Activated B cell treated with CpG ODN at 0.5 μM for 24 hours (primary cell): ENCODE measurements at places on chromosomes 2 and 18.
A peak's percentile ranks its signal among the peaks of the same experiment; 100 is the strongest.

DNA sequence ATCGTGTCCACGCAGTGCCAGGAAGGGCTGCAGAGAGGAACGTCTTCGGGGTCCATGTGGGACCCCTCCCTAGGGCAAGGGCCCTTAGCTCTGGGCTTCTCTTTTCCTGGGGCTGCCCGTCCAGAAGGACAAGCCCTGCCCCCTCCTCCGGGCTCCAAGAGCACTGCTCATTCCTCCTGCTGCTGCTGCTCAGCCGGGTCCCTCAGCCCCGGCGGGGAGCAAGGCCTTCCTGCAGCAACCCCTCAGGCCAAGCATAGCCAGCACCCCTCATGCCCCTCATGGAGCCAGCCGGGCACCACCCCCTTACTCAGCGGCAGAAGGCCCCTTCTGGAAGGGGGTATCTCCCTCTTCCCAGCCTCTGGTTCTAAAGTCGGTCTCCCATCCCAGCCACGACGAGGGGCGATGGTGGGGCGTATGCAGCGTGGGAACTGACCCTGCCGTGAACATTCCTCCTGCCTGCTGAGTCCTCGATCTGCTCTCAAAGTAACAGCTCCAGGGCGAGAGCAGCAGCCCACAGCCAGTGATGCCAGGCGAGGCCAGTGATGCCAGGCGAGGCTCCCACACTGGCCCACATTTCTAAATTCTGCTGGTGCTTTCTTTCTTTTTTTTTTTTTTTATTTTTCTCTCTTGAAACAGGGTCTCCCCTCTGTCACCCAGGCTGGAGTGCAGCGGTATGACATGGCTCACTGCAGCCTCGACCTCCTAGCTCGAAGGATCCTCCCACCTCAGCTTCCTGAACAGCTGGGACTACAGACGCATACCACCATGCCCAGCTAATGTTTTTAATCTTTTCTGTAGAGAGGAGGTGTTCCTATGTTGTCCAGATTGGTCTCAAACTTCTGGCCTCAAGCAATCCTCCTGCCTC, 99.7 kb downstream of the HDAC4 start:
- DNase-seq, result no peak

GRCh38 chr18:76441668-76442412, 53.2 kb downstream of the ZNF516 start:
- no peak for DNase-seq

DNA sequence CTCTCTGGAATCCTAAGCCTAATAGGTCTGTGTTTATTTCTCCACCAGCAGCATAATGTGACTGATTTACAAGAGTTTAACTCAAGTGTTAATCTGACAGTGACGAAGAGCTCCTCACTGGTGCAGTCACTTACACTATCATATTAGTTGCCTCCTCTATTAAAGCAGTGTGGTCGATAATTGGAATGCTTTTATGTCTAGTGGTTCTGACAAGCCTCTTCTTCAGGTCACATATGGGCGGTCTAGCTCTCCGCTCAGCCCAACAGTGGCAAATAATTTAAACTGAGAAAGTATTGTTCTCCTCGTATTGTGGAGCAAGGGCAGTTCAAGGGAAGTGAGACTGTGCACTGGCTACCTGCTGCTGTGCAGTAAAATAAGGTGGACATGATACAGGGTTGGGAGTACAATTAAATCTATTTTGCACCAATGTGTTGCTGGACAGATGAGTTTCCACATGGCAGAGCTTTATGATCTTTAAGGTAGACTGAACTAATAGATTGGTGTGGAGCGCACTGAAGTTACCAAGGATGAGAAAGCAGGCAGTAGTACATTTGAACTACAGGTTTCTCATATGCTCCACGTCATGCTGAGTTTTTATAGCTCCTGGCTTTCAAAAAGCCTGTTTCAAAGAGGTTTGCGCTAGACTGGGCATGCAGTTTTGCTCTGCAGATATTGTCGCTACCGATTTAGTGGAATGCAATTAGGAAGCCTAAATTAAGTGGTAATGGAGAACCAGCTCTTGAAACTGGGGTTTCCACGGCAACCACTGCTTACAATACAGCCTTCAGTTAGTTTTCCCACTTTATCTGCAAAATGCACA, 151.7 kb upstream of the POU3F3 start:
- DNase-seq, result no peak

DNA sequence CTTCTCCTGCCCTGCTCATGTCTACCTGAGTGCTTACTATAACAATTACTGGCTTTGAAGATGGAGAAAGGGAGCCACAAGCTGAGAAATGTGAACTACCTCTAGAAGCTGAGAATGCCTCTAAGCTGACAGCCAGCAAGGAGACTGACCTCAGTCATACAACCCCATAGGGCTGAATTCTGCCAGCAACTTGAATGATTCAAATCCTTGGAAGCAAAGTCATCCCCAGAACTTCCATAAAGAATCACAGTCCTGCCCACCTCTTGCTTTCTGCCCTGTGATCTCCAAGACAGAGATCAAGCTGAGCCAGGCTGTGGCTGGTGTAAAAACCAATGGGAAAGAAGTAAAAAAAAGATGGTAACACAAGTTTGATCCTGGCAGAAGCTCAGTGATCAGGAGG, 288.2 kb upstream of the SPHKAP start:
- no peak for DNase-seq

DNA sequence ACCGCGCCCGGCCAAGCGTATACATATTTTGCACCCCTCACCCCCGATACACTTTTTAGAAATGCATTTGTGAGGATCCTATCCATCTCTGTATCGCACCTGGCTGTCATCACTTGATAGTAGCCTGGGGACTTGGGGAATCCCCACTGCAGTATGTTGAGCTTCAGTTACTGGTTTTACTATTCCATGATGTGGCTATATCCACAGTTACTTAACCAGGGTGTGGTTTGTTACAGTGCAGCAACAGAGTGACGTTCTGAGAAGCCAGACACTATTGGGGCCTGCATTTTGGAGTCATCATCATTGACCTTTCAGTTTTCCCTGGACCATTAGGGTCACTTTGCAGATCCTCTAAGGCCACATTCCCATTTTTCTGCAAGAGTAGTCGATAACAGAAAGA, 212.7 kb downstream of the AGAP1 start:
- no peak for DNase-seq

- DNase-seq, result peak; percentile 76
These were observed 53.8 kb upstream of the RBM44 start for GRCh38 chr2:237744613-237745249.

DNA sequence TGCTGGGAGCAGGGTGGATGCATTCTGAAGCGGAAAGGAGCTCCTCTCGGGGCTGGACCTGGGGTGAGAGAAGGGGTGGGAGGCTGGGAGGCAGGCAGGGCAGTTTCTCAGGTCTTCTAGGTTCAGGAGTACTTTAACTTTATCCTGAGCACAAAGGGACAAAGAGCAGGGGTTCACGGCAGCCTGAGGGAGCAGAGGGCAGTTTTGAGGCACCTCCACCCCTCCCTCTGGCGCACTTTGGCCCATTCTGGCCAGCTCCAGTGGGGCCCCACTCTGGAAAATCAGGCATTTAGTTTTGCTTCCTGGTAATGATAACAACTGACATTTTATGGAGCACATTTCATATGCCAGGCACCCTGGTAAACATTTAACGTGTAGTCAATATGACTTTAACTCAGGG, 14.3 kb downstream of the B3GNT7 start:
- DNase-seq, result no peak

DNA sequence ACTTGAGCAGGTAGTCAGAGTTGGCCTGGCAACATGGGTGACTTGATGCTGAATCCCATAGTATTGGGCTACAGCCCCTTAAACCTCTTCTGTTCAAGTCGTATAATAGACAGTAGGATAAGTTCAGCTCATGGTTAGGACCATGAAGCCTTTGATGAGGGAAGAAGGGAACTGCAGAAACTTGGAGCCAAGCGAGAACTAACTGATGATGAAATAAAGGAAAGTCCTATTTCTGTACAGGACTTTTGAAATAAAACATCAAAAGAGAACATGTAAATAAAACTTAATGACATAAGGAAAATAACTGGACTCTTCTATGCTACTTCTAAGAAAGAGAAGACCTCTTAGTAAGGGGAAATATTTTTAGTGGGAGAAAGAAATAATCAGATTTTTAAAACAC, 51.2 kb upstream of the UGP2 start:
- no peak for DNase-seq

GRCh38 chr2:28989973-28990372, 8.9 kb downstream of the TOGARAM2 start:
- no peak for DNase-seq

DNA sequence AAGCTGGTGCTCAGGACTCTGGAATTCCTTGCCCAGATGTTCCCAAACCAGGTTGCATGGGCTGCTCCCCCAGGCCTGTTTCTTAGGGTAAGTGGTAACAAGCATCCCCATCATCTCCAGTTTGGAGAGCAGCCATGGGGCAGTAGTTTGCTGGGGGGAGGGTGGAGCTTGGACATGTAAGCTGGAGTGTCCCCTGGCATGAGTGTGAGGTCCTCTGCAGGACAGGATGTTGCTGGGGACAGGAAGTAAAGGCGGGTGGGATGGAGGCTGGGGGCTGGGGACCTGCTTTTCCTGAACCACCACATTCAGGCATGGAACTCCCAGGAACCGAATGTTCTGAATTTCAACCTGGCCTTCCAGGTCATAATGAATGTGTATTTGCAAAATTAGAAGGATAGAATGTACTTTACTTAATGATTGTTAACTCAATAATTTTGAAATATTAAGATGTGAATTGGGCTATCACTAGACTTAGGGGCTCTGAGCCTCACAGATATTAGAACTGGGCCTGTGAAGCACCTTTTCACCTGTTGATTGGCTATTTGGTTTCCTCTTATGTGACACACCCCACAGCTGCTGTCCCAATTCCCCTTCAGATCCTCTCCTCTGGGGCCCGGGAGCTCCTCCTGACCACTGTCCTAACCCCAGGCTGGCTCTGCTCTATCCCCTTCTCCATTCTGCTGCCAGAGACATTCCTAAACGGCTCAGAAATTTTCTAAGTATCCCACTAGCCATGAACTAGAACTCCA, 66.4 kb upstream of the EPAS1 start:
- DNase-seq, result no peak

- DNase-seq, result peak; percentile 22
These were observed 126.0 kb downstream of the OSBPL1A start for GRCh38 chr18:24271381-24272228.

DNA sequence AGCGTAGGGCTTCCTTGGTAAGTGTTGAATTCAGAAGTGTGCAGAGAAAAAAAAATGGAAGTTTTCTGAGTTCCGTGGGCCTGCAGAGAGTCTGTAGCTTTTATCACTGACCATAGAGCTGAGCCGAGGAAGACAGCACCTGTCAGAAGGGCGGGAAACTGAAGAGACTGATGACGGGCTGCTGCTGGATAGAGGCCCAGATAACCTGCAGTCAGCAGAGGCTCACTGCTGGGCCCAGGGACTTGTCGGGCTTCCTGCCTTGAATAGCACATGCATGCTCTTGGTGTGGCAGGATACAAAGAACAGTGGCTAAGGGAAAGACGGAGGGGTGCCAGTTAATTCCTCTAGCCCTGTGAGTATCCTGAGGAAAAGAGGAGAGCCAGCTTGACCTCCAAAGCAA, 166.4 kb downstream of the MGAT5 start:
- no peak for DNase-seq

DNA sequence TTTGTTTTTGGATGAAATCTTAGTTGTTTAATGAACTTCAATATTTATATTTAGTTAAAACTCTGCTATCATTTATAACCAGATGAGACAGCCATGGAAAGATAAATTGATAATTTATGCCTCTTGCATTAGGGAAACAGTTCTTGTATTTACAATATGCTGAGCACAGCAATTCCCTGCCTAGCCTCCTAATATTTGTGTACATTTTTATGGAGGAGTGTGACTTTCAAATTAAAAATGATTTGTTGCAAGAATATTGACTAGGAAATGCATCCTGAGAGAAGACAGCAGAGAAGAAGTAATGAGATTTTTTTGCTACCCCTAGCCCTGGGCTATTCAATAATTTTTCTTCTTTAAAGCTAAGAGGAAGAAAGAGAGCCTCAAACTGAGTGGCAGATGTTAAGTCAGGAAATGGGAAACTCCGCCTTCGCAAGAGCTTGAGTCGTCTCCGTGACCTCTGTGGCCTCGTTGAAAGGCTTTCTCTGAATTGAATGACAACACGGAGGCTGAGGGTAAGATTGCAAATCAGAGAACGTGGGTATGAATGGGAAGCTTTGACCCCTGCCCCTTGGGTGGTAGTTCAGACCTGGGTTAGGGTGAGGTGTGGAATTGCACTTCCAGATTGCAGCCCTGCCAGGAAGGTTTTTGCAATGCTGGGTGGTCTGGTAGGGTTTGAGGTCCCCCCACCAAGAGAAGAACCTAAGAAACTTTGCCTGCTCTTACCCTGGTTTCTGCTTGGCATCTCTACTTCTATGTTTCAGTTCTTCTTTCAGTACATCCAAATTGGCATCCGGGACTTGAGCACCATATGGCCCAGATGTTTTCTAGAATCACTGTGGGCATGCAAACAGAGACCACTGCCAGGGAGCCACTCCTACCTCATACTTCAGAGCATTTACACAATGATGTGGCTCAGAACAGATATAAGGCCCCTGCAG, 210.3 kb upstream of the RBMS1 start:
- peak; percentile 19 for DNase-seq

DNA sequence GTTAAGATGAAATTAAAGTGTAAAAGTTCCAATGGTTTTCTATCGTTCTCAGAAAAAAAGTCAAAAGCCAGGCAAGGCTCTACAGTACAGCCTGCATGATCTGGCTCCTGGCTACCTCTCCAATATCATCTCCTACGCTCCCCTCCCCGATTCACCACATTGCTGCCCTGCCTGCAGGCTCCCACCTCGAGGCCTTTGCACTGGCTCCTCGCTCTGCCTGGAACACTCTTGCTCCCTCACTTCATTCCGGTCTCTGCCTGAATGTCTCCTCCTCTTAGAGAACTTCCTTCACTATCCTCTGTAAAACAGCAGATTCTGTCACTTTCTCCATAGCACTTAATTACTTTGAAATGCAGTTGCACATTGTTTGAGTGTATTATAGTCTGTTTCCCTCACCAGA, 72.5 kb downstream of the KLF7 start:
- no peak for DNase-seq

GRCh38 chr2:136527560-136527959, 237.8 kb upstream of the THSD7B start:
- no peak for DNase-seq

DNA sequence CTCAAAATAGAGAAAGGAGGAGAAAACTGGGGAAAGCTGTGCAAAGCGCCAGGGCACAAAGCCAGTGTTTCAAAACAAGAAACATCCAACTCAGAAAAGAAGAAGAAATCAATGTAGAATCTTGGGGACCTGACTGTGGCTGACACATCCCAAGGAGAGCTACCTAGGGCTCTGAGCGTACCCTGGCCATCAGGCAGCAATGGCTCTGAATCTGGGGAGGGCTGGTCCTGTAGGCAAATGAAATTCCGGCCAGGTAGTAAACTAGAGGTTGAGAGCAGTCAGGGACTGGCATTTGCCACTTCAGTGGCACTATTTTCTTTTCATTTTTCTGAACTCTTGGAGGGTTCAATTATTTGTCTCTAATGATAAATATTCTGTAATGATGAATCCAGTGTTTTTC, 525.8 kb downstream of the STK39 start:
- no peak for DNase-seq

GRCh38 chr18:24631243-24632025, 171.0 kb downstream of the HRH4 start:
- DNase-seq, result no peak

- no peak for DNase-seq
These were observed 78.9 kb downstream of the UXS1 start for GRCh38 chr2:106115250-106115649.
